Fibroblast of lung (primary cell): ENCODE measurements at places on chromosomes 3 and 15. TPM values are rescaled to one million over a fixed set of nuclear protein-coding genes. Genes with fewer than 3 reads are reported as not detected.

The KPNA1 gene
- 21.3 and 23.9 TPM in 2 replicates for total RNA-seq

The UBE2E2 gene
- total RNA-seq: 79.8 and 86.8 TPM in 2 replicates

The PLA2G4D gene
- not detected in 2 replicates for total RNA-seq

The MAN2A2 gene
- total RNA-seq: 18.2 and 36.0 TPM in 2 replicates

The ZIC1 gene
- total RNA-seq: 0.26 TPM in 1 of 2 replicates, not detected in the other

The SLC22A13 gene
- 0.26 and 0.33 TPM in 2 replicates for total RNA-seq

- DNase-seq: no peak
Observed at GRCh38 chr3:111848283-111848682, 10.8 kb upstream of the PHLDB2 start.

DNA sequence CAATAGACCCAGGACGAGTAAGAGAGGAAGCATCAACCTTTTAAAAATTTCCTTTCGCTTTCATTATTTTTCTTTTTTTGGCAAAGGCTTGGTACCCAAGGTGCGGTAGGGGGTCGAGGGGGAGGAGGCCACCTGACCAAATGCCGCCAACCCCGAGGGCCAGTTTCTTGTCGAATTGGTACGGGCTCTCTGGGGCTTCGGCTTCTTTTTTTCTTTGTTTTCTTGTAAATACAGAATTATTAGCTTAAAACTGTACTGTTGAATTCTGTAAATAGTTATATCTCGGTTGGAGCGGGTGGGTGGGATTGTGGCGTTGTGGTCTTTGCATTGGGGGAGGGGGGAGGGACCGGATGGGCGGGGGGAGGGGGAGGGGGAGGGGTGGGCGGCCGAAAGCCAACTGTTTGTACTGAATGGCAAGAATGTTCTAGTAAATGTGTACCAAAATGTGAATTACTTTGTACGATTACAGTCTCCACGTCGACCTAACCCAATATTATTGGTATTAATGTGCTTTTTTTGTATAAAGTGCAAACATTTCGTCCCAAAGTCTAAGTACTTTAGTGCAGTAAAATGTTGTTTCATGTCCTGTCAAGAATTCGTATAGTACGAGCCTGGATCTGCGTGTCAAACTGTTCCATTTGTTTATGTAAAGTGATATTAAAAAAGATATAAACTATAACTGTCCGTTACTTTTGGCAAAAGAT is 4.7 kb downstream of the ZIC1 start:
- DNase-seq: no peak

- no peak for DNase-seq
Observed at GRCh38 chr3:182786564-182787196, 6.6 kb upstream of the ATP11B start.

DNA sequence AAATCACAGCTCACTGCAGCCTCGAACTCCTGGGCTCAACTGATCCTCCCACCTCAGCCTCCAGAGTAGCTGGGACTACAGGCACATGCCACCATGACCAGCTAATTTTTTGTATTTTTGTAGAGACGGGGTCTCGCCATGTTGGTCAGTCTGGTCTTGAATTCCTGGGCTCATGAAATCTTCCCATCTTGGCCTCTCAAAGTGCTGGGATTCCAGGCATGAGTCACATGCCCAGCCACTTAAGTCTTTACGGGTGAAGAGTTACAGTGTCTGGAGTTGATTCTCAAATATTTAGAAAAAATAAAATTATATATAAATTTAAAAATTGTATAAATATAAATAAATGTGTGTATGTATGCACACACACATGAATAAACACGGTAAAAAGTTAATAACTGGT is 14.5 kb upstream of the KBTBD12 start:
- DNase-seq: peak; percentile 31

GRCh38 chr15:45288947-45289346 is 36.9 kb downstream of the SLC28A2 start:
- no peak for DNase-seq

- DNase-seq: peak; percentile 21
Observed at GRCh38 chr15:85172846-85173490, 191.3 kb downstream of the PDE8A start.

DNA sequence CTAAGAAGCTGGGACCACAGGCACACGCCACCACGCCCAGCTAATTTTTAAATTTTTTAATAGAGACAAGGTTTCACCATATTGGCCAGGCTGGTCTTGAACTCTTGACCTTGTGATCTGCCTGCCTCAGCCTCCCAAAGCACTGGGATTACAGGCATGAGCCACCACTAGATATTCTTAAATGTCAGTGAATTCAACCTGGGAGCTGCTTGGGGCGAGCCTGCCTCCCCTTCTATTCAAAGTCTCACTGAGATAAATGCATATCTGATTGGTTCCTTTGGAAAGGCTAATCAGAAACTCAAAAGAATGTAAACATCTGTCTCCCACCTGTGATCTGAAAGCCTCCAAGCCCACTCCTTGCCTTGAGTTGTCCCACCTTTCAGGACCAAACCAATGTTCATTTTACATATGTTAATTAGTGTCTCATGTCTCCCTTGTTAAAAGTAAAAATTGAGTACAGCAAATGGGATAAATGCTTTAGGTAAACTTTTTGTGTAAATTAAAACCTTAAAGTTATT is 15.0 kb downstream of the CYP11A1 start:
- DNase-seq: no peak

GRCh38 chr3:45498532-45498931 is 96.0 kb upstream of the LIMD1 start:
- no peak for DNase-seq

DNA sequence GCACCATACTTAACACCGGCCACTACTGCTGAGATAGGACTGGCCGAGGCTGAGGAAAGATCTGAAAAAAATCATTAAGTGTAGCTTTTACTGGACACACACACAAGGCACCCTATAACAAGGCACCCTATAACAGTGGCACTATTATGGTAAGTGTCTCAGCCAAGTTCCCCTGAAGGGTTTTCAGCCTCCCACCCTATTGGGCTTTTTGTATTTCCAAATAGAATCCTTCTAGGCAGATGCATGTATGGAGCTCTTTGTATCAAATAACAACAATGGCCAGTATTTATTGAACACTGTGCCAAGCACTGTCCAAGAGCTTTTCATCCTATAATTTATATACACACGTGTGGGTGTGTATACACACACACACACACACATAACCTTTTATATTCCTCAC is 6.7 kb upstream of the DNAJA4 start:
- no peak for DNase-seq

DNA sequence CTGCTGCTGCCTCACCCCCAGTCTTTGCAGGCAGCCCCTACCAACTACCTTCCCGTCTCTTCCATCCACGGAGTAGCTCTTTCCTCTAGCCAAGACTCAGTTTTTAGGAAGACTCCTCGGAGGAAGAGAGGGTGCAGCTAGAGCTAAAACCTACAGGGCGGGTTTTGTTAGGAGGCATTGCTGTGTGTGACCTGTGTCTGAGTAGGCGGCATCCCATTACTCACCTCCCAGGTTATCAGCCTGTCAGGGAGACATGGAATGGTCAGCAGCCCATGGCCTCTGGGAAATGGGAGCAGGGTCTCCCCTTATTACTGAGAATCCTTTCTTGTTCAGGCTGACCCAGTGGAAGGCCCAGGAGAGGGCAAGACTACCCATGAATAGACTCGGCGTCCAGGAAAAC is 43.8 kb upstream of the FGD5 start:
- no peak for DNase-seq

GRCh38 chr3:29176501-29176900 is 104.4 kb upstream of the RBMS3 start:
- DNase-seq: no peak

GRCh38 chr3:119829420-119829819 is 47.5 kb downstream of the NR1I2 start:
- DNase-seq: no peak

GRCh38 chr3:58724336-58724735 is 57.8 kb upstream of the FAM3D start:
- no peak for DNase-seq

GRCh38 chr3:20378315-20378714 is 192.3 kb upstream of the SGO1 start:
- DNase-seq: no peak

DNA sequence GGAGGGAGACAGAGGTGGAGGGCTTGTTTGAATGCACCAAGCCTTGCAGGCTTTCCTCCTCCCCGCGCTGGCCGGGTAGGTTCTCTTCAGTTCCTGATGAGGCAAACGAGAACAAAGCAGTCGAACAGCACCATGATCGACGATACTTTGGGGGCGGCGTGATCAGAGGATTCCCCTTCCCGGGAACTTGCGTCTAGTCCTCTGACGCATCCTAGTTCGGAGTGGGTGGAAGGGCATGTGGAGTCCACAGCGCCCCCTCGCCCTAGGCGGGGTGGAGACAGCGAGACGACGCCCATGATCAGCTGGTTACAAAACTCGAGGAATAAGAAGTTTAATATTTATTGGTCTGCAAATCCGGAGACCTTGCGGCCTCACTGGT is 452 bp upstream of the SV2B start:
- peak; percentile 45 for DNase-seq

GRCh38 chr3:46104706-46105105 is 77.4 kb upstream of the XCR1 start:
- DNase-seq: no peak

- no peak for DNase-seq
Observed at GRCh38 chr3:13329746-13330145, 90.4 kb downstream of the NUP210 start.

DNA sequence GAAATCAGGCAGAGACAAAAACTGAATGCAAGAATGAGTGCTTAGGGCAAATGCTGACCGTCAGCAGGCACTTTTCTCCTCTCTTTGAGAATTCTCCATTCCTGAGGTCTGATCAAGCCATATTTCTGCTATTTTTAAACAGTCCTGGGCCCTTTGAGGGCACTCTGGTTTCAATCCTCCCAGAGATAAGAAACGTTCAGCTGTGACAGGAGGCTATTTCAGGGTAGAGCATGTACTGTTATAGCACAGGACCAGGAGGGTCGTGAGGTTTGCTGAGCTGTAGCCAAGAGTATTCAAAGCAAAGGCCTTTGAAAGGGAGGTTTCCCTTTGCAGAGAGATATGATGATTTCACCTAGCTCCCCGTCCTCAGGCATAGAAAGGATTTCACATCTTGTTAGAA is 39.6 kb upstream of the PDZRN3 start:
- DNase-seq: no peak

DNA sequence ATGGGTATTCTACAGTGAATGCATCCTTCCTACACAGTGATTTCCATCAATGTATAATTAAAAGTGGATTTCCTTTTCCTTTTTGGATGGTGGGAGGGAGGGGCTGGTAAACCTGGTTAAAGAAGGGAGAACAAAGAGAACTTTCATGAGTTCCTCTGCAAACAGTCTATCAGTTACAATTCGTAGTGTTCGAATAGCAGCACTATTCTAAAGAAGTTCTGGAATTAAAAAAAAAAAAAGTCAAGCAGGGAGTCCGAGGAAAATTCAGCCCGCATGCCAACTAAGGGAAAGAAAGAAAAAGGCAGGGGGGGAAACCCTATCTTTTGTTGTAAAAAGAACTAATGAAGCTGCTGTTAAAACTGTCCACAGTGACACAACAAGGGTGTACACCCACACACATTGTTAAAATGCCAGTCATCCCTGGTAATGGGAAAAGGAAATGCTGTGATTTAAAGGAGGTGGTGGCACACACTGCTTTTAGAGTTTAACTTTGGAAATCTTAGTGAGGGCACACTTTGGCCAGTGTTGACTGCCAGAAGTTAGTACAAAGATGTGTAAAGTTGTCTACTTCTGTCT is 521.2 kb downstream of the ZIC1 start:
- peak; percentile 88 for DNase-seq

DNA sequence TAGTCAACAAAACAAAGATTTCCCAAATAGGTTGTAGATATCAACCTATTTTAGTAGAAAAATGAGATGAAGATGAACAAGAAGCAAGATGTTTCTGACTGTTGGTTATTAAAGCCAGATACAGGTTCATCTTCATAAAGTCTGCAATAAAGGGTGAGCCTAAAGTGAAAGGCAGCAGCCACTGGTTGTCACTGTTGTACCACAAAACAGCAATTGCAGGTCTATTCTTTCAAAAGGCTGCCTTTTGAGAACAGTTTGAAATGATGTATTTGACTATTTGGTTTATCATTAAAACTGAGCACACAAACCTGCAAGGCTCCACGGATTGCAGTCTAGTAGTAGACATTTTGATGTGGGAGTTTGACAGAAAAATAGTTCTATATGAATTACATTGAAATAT is 543.4 kb downstream of the GBE1 start:
- peak; percentile 49 for DNase-seq

DNA sequence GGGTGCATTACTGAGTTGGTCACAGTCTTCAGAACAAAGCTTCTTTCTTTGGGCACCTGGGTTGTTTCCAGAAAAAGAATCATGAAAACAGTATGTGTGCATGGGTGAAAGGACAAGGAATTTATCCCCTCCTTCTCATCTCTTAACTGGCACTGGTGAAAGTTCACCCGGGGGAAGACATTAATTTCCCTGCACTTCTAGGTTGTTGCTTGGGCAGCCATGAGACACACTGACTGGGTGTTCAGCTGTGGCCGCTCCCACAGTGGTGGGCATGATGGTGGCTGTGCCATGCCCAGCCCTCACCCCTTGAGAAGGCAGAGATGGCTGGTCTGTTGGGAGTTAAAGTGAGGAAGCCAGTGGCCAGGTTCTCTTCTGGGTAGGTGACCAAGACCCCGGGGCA is 16.6 kb upstream of the KY start:
- no peak for DNase-seq

DNA sequence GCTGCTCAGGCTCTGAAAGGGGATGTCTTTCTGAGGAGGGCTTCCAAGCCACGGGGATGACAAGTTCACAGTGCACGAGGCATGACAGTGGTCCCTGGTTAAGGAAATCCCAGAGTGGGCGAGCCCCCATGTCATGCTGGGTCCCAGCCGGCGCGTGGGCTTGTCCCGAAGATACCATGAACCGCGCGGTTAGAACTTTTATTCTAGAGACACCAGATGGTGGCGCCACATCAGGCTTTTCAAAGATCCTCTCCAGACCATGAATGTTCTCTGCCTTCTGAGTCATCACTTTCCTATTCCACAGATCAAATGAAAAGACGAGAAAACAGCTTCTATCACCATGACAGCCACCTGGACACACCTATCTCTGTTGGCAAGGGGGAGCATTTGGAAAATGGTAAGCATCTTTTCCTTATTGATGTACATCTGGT is 227.8 kb upstream of the LYSMD4 start:
- DNase-seq: no peak

DNA sequence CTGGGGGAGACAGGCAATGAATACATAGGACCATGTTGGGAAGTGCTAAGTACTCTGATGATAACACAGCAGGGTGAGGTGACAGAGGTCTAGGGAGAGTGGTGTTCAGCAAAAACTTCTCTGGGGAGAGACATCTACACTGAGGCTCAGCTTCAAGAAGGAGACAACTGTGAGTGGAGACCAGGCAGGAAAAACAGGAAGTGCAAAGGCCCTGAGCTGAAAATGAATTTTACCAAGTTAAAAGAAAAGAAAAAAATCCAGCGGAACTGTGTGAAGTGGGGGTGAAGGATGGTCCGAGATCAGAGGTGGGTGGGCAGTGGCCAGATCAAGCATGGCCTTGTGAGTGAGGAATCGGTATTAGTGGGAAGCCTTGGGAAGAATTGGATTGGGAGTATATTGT is 110.1 kb upstream of the CLSTN2 start:
- no peak for DNase-seq

DNA sequence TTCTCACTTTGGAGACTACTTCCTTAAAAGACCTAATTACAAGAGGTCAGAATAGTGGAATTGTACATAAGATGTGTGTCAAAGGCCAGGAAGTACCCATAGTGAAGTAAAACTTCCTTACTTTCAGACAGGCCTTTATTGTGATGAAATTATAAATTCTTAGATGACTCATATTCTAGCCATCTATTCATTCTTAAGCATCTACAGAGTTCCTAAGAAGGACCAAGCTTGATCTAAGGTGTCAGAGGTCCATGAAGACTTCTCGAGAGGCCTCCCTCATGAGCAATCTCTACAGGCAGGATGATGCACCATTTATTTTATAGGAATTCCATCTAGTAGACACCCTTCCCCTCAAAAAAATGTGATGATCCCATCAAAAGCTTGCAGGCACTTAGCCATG is 493.3 kb downstream of the MAGI1 start:
- DNase-seq: peak; percentile 51
